ENCODE measurements at places on chromosomes 7 and 10.

DNA sequence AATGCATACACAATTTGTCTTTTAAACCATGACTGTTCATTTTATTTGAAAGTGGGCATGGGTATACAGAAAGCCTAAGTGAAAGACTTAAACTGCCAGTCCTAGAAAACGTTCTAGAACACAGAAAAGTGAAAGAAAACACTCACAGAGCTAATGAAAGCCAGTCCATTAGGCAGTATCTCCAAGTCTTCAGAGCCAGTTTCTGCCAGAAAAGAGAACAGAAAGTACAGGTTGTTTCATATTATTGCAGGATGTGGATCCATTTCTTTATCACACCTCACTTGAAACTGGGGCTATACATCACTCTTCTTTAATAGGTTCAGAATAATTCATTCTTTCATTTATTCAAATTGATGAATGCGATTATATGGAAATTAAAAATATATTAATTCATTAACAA lies 7.7 kb downstream of the PON1 start:
- no peak for DNase-seq

- no peak for DNase-seq
Observed at GRCh38 chr7:37283716-37284115, 164.9 kb downstream of the ELMO1 start.

GRCh38 chr10:14093730-14094484 lies 236.8 kb downstream of the FRMD4A start:
- peak; percentile 33 for DNase-seq

DNA sequence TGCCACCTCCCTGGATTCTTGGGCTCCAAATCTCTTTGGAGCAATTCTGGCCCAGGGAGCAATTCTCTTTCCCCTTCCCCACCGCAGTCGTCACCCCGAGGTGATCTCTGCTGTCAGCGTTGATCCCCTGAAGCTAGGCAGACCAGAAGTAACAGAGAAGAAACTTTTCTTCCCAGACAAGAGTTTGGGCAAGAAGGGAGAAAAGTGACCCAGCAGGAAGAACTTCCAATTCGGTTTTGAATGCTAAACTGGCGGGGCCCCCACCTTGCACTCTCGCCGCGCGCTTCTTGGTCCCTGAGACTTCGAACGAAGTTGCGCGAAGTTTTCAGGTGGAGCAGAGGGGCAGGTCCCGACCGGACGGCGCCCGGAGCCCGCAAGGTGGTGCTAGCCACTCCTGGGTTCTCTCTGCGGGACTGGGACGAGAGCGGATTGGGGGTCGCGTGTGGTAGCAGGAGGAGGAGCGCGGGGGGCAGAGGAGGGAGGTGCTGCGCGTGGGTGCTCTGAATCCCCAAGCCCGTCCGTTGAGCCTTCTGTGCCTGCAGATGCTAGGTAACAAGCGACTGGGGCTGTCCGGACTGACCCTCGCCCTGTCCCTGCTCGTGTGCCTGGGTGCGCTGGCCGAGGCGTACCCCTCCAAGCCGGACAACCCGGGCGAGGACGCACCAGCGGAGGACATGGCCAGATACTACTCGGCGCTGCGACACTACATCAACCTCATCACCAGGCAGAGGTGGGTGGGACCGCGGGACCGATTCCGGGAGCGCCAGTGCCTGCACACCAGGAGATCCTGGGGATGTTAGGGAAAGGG lies 913 bp downstream of the NPY start:
- DNase-seq = no peak

- no peak for DNase-seq
Observed at GRCh38 chr10:88975377-88975720, 15.2 kb upstream of the FAS start.

DNA sequence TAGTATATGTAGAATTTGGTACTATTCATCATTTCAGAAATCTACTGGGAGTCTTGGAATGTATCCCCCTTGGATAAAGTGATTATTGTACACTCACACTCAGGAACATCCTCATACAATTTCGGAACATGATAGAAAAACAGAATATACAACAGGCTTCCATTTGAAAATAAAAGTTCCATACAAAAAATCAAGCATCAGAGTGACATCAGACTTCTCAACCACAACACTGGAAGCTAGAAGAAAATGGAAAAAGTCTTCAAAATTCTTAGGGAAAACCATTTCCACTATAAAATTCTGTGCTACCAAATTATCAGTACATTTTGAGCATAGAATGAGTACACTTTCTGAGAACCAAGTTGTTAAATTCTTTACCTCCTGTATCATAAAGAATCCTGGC lies 8.8 kb downstream of the LYZL1 start:
- no peak for DNase-seq

- DNase-seq = no peak
Observed at GRCh38 chr7:106883456-106884026, 18.5 kb downstream of the PIK3CG start.

GRCh38 chr10:31419394-31420063 lies 100.5 kb downstream of the ZEB1 start:
- no peak for DNase-seq

DNA sequence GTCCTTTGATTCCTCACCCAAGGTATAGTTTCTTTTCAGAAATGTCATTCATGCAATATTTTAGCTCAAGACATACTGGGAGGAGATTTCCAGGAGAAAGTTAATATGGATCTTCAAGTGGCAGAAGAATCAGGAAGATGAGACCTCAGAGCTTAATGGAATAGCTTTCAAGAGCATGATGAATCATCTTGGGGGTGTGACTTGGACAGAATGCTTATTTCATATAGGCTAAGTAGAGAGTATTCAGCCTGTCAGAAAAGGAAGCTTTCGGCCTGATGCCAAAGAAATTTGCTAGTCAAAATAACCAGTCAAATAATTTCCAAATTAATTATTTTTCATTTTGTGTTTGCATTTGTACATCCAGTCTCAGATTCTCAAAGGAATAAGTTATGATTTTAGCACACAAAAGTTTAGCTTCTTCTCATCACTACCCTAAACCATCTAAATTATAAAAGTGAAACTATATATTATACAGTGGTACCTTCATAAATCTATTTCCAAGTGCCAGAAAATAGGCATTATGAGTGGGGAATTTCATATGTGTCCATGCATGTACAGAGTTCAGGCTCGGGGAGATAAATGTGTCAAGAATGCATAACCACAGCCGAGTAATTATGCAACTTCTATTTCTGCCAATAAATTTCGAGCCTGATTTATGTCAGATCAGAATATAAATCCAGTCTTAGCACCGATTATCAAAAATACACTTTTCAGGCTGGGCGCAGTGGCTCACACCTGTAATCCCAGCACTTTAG lies 27.3 kb upstream of the CALD1 start:
- no peak for DNase-seq

GRCh38 chr10:31359979-31360378 lies 41.0 kb downstream of the ZEB1 start:
- peak; percentile 88 for DNase-seq

GRCh38 chr7:84193747-84194146 lies 842 bp downstream of the SEMA3A start:
- DNase-seq = no peak

DNA sequence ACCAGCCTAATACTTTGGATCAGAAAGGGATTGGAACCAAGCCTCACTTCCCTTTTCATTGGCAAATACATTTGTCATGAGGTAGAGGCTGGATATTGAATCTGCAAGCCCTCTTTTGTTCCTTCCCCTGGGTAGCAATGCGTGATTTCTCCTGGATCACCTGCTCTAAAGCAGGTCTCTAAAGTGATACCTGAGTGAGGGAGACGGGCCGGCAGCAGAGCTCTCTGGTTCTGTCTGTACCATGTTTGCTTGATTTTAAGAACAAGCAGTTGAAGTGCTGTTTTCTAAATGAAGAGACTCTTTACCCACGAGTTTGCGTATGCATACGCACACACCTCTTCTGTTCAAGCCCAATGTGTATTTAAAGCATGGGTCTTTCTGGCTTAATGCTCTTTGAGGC lies 41.1 kb downstream of the GARS1 start:
- DNase-seq = no peak

DNA sequence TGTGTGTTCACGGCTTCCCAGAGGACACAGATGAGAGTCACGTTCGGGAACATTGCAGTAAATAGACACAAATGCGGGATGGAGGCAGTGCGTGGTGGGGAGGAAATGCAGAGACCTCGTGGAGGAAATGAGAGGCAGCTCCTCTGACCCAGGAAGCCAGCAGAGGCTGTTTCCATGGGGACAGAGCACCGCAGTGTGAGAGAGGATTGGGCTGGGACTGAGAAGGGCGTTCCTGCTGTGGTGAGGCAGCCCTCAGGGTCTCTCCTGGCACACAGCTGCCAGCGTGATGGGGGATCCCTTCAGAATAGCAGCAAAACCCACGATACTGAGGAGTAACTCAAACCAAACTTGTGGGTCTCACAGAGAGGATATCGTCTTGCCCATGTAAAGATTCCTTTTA lies 21.7 kb upstream of the BHLHA15 start:
- DNase-seq = no peak

- peak; percentile 17 for DNase-seq
Observed at GRCh38 chr7:93442478-93443224, 131.9 kb downstream of the CALCR start.

DNA sequence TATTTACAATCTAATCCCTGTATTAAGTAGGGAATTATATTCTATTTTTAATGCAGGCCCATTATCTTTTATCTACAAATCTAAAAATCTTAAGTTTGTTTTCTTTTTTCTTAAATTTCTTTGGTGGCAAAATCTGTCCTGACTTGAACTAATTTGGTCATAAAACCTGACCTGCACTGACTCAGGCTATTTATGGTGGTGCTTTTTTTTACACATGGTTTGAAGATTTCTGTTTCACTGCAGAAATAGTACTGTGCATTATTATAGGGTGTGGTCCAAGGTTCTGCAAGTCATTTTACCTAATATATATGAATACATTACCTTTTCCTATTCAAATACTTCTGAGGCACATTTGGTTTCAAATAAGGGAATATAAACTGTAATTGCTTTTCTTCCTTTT lies 137.0 kb downstream of the CD36 start:
- DNase-seq = no peak

GRCh38 chr10:6044751-6045313 lies 17.3 kb downstream of the IL2RA start:
- DNase-seq = no peak

GRCh38 chr7:22578007-22578733 lies 78.2 kb upstream of the STEAP1B start:
- no peak for DNase-seq

DNA sequence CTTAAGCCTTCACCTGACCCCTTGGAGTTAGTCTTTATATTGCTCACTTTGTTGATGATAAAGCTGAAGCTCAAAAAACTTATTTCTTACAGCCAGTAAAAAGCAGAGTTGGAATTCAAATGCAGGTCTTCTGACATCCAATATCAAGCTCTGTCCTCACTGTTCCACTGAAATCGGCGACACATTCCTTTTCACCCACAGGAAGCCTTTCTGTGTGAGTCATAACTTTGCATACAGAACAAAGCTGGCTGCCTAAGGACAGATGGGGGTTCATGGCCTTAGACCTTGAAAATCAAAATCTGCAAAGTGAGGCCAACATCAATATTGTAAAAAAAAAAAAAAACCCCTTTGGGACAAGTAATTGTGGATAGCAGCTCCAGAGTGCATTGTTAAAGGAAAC lies 21.8 kb upstream of the AKR1B1 start:
- DNase-seq = no peak

DNA sequence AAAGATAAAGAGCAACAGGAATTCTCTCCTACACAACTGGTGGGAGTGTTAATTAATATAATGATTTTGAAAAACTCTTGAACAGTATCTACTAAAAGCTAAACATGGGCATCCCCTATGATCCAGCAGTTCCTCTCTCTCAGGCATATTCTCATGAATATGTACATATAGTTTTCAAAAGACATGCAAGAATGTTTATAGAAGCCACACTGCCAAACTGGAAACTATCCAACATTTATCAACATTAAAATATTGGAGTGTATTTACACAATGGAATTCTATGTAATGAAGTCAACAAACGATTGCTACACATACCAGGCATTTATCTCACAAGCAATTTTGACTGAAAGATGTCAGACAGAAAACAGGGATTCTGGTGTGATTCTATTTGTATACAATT lies 404.5 kb upstream of the ANKRD30A start:
- DNase-seq = no peak

- no peak for DNase-seq
Observed at GRCh38 chr10:103149991-103150622, 43.0 kb downstream of the NT5C2 start.

GRCh38 chr10:18312374-18313139 lies 172.3 kb downstream of the CACNB2 start:
- peak; percentile 26 for DNase-seq

GRCh38 chr10:68595513-68595912 lies 35.4 kb downstream of the TET1 start:
- no peak for DNase-seq

GRCh38 chr10:118522791-118523498 lies 72.5 kb downstream of the PRLHR start:
- DNase-seq = no peak

DNA sequence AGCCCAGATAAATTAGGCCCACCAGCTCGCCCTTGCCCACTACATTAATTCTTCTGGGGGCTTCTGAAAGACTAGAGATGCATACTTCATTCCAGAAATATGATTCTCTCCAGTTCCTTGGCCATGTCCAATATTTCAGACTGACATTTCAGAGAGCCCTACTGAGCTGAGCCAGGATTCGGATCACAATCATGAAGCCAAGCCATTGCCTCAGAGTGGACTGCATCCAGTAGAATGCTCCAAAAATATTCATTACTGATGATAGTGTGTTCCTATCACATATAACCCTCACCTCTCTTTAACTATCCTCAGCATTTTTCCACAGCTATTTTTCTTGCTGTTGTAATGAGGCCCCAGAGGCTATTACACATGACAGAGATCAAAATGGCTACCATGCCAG lies 38.7 kb downstream of the ARMH3 start:
- DNase-seq = no peak

DNA sequence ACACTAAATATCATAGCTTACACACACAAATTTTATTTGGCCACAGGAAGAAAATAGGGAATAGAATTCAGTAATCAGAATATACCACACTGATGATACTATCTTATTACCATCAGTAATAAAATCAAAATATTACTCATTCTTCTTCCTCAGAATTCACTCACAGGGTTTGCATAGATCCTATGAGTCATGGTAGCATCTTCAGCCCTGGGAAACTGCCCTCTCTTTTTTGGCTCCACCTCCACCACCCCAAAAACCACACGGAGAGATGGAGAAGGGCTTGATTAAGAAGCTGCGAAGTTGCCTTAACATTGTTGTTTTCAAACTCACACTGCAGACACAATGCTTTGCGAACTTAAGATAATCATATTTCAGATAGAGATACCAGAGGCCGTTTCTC lies 154.1 kb upstream of the AHR start:
- DNase-seq = no peak

- DNase-seq = no peak
Observed at GRCh38 chr7:2016761-2017480, 215.8 kb downstream of the MAD1L1 start.
